ENCODE measurements at places on chromosomes 11 and 22.
A peak's percentile ranks its signal among the peaks of the same experiment; 100 is the strongest.

GRCh38 chr11:31628111-31628510 lies 118.5 kb downstream of the ELP4 start:
- DNase-seq = no peak

DNA sequence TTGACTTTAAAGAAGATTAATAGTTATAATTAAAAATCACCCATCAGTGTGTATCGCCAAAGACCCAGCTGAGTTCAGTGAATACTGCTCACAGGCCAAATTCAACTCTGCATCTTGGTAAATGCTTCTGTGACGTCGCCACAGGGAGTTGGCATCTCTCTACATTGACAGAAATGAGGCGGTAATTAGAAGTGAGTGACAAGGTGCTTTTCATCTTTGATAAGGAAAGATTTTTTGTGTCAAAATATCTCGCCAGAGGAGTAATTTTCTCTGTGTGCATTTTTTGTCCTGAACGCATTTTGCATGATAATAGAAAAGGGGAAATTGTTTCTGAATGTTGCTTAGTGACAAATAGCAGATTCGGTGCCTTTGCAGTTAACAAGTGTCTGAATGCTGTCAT lies 345.8 kb downstream of the CNTN5 start:
- DNase-seq = no peak

GRCh38 chr11:58165504-58166106 lies 23.3 kb upstream of the OR9Q2 start:
- DNase-seq = no peak

DNA sequence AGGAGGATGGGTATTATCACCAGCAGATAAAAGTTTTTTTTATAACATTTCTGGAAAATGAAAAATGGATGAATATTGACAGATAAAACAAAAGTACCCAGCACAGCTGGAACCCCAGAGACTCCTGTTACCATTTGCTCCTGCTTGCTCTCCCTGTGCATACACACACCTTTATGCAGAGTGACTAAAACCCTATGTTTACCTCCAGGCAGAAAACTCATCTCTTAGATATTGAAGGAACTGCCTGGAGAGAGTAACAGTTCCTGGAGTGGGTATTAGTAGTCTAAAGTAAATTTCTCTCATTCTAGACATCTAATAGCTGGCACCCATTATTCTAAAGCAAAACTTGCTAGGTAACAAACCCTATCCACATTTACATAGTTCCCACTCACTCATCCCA lies 38.0 kb downstream of the CYP2R1 start:
- no peak for DNase-seq

- no peak for DNase-seq
Measured at GRCh38 chr11:95571718-95572260, 217.8 kb downstream of the FAM76B start.

GRCh38 chr11:10304495-10305261 lies at the start of gene ADM:
Gene ADM, plus strand, starts transcription at chr11:10305073. Its CDS starts 628 bp downstream, at chr11:10305701.
- peak; percentile 98 for DNase-seq

- DNase-seq = no peak
Measured at GRCh38 chr11:1830322-1831223, 4.2 kb upstream of the SYT8 start.

GRCh38 chr22:44242946-44243724 lies 62.4 kb downstream of the PARVG start:
- DNase-seq = no peak

GRCh38 chr11:1893581-1894359 lies 2.1 kb upstream of the PRR33 start:
- no peak for DNase-seq

- no peak for DNase-seq
Measured at GRCh38 chr22:39725351-39726035, 154.9 kb downstream of the CACNA1I start.

- peak; percentile 26 for DNase-seq
Measured at GRCh38 chr11:108199446-108200321, 22.8 kb downstream of the NPAT start.

GRCh38 chr11:127521413-127521812 lies 520.8 kb upstream of the KIRREL3 start:
- DNase-seq = peak; percentile 18

DNA sequence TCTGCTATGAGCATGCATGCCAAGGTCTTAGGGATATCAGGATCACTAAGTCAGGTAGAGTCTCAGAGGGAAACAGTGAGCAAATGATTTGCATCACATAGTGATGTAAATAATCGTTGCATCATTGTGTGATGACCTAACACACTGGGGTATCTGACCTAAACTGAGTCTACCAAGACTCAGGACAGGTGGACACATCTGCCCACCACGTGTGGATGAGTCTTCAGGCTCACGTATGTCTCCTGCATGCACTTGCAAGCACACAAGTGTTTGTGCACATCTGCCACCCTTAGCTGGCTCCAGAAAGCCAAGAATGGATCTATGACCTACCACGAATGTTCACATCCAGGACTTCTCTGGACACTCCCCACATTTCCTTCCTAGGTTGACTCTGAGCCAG lies 111.2 kb downstream of the FEZ1 start:
- DNase-seq = no peak

DNA sequence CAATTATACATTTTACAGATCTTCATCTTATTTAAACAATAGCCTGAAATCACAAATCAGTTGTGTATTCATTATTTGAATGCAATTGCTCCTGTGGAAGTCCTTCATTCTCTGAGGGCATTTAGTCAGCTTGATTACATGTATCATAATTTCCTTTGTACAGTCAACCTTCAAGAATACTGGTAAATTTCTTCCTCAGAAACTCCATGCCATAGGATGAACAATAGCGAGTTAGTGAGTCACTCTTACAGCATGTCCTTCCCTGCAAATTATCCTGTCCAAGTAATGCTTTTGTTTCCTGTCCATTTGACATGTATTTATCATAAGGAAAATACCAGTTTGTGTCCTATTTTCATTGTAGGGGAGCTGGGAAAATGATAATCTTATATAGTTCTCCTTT lies 3.8 kb downstream of the OR10S1 start:
- DNase-seq = peak; percentile 67
